ENCODE measurements at places on chromosomes 1 and 21.

DNA sequence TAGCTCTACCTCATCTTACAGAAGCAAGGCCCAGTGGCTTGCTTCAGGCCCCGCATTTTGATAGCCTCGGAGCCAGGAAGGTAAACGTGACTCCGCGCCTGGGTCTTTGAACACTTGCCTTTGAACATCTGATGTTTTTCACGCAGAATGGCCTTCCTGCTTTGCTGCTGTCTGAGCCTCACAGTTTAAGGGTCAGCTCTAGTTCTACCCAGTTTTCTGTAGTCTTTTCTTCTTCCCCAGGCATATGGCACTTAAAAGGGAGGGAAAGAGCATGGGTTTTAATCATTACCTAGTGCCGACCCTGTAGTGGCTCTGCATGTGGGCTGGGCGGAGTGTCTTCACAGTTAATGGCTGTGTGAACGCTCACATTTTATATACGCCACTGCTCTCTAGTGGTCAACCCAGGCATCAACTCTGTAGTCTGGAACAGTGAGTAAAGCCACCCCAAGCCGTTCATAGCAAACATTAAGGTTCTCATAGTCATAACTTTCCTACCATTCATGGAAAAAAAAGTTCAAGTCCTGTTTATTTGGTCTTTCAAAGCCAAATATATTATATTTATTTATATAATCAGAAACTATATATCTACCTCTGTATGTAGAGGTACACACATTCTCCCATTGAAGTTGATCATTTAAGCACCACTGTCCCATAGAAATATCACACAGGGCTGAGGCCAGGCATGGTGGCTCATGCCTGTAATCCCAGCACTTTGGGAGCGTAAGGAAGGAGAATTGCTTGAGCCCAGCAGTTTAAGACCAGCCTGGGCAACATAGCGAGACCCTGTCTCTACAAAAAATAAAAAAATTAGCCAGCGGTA, 78.1 kb downstream of the IER5 start:
- peak; percentile 70 for DNase-seq

DNA sequence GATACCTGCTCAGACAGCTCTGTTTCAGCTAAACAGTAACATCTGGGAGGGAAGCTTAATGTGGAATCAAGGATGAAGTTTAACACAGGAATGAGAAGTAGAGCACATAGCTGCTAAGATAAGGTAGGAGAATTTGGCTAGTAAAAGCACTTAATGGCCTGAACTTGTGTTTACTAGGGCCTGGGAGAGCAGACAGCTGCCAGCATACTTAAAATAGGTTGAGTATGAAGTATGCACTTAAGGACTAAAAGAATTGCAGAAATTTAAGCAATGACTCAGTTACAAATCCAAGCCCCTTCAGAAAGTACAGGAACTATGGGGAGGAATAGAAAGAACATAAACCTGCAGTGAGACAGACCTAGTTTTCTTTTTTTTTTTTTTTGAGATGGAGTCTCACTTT, 53.0 kb downstream of the BACH1 start:
- no peak for DNase-seq

DNA sequence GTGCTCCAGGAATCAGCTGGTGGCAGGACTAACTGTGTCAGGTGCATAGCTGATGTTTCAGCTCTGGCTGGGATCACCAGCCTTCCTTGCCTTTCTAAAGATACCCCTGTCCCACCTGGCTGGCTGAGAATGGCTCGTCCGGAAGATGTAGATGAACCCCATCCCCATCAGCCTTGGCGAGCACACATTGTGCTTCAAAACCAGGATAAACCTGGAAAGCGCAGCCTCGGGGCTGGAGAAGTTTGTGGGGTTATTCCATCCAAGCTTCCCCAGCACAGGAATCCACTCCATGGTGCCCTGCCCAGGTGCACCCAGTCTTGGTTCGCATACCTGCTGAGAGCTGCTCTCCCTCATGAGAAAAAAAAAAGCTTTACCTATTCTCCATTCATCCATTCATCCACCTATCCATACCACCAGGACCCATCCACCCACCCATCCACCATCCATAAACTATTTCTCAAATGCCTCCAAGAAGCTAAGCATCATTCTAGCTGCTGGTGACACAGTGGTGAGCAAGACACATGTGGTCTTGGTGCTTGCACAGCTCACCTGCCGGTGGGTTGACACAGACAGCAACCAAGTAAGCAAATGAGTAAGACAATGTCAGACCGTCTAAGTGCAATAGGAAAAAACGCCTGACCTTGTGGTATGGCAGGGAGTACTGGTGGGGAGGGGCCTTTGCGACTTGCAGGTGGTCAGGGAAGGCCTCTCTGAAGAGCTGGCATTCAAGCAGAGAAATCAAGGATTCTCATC, 94.0 kb downstream of the DMRTB1 start:
- DNase-seq: no peak

DNA sequence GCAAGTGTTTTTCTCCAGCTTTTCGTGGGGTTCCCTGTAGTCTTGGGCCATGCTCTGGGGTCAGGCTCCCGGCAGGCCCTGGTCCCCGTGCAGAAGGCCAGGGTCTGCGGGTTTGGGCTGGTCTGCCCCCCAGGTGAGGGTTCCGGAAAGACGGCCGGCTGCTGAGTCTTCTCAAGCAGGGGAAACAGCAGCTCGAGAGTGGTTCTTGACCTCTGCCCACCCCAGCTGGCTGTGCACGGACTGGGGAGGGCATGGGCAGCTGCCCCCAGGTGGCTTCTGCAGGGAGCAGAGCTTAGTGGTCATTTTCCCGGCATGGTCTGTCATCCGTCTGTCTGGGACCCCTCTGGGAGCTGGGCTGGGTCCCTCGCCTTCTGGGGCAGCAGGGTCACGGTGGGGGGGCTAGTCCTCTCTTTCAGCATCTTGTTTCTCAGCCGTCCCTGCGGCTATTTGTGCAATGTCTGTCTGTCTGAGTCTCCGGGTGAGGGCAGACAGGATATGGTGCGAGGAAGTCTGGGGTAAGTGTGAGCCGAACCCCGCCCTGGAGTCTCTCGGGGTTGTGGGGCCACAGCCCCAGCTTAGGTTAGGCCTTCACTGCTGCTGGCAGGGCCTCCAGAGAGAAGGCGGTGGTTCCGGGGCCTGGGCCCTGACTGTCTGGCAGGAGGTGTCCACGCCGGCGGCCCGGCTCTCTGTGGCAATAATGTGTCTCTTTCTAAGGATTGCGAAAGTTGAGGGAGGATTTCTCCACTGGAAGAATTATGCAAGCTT, 6.1 kb downstream of the SKI start:
- DNase-seq: peak; percentile 94

- no peak for DNase-seq
These were observed 32.2 kb downstream of the WDR4 start for GRCh38 chr21:42847051-42847707.

Data from large intestine (tissue), 12 donors.